Thoracic aorta endothelial cell (primary cell): ENCODE measurements at places on chromosomes 11 and 22. TPM values are rescaled to one million over a fixed set of nuclear protein-coding genes. Genes with fewer than 3 reads are reported as not detected.

Gene ADM2
- 0.36 and 0.40 TPM in 2 replicates for total RNA-seq

Gene OR8H2
- not detected in 2 replicates for total RNA-seq

Gene CREB3L1
- total RNA-seq: 1.2 and 2.4 TPM in 2 replicates

Gene OR5A1
- not detected in 2 replicates for total RNA-seq

Gene SPON1
- not detected in 2 replicates for total RNA-seq

Gene MRGPRE
- not detected in 2 replicates for total RNA-seq

Gene MS4A4A
- not detected in 2 replicates for total RNA-seq

Gene RPL3
- 2,415 and 2,760 TPM in 2 replicates for total RNA-seq

Gene NPAS4
- total RNA-seq: not detected in 2 replicates
